ENCODE measurements at places on chromosomes 1 and 21.

GRCh38 chr1:165637427-165637826 is 6.4 kb downstream of the MGST3 start:
- DNase-seq = peak; percentile 82

DNA sequence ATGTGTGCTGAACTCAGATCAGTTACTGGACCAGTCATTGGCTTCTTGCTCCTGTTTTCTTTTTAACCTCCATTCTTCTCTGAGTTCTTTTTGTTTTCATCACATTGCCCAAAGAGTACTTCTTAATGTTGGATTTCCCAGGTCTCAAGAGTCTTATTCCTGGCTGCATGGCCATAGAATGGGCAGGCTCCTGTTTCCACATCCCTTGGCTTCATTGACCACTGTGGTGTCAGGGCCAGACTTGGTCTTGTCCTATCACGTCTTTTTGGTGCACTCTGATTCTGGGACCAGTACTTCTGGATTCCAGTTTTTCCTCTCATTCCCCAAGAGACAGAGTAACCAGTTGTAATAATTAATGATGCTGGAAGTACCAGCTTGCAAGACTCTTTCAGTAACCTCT is 41.8 kb downstream of the MRPS6 start:
- no peak for DNase-seq

GRCh38 chr21:38954588-38955004 is 148.9 kb downstream of the ETS2 start:
- DNase-seq = no peak

GRCh38 chr1:208174200-208174599 is 70.0 kb downstream of the PLXNA2 start:
- DNase-seq = no peak

GRCh38 chr1:109768335-109768650 is 4.6 kb upstream of the EPS8L3 start:
- no peak for DNase-seq

GRCh38 chr1:65458730-65459396 is 38.4 kb downstream of the LEPR start:
- no peak for DNase-seq

DNA sequence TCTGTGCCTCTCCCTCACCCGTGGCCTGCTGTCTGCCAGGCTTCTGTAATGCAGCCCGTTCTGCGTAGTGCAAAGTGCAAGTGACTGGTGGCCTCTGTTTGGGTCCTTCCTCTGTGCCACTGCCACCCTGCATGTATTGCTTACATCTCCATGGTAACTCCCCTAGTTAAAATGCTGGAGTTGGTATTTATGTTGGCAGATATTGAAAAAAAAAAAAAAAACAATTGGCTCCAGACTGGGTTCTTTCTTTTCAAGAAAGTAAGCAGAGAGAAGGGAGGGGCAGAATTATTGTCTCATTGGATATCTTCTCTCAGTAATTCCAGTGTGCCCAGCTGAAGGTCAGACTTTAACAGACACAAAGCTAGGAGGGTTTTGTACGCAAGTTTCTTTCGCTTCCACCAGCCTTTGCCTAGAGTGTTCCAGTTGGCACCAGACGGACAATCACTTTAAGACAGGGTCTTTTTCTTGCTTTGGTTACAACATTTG is 242.3 kb downstream of the PBX1 start:
- DNase-seq = no peak
